Cardiac septum (tissue), 1 donor: ENCODE measurements at places on chromosomes 5 and 9.

GRCh38 chr9:131307974-131308373 is 18.5 kb downstream of the PLPP7 start:
- DNase-seq: no peak

- no peak for DNase-seq
These were observed 9.5 kb downstream of the MVB12B start for GRCh38 chr9:126335837-126336735.

GRCh38 chr5:177472460-177473442 is 683 bp downstream of the DBN1 start:
- no peak for DNase-seq

DNA sequence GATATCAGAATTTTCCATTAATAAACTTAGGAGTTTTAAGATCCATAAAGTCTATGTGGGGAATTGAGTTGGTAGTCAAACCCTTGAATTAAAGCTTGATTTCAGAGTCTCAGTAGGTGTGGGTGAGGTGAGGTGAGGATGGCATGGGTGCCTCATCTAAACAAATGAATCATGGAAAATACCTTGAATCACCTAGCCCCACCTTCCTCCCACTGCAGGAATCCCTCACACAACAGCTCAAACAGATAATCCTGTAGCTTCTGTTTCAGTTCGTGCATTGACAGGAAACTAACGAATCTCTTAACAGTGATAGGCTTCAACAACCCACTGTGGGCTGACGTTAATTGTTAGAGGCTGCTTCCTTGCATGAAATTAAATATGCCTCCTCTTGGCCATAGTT is 185.0 kb downstream of the SREK1 start:
- DNase-seq: no peak

GRCh38 chr5:149588936-149589335 is 7.6 kb downstream of the ARHGEF37 start:
- no peak for DNase-seq

DNA sequence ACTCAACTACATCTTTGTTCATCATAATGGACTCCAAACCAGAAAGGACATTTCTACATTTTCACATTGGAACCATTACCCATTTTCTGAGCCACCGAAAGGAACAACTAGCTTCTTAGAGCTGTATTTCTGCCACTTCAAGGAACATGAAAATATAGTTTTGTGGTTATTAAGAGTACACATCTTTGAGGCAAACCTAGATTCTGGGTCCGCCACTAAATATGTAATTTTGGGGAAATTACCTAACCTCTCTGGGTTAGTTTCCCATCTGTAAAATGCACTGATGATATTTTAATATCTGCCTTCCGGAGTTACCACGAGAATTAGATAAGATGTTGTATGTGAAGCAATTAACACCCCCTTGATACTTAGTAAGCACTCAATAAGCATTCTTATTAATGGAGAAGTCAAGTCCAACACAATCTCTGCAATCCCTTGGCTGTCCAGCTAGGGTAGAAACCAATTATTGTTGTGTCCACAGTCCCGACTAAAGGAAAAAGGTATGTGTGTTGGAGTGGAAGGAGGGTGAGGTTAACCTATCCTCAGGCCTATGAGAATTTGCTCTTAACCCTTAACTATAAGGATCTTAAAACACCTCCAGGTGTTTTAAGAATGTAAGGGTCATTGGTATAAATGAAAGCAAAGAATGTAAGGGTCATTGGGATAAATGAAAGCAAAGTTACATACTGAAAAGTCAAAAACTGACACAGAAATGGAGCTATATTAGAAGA is 94.0 kb upstream of the PTGER4 start:
- DNase-seq: no peak

DNA sequence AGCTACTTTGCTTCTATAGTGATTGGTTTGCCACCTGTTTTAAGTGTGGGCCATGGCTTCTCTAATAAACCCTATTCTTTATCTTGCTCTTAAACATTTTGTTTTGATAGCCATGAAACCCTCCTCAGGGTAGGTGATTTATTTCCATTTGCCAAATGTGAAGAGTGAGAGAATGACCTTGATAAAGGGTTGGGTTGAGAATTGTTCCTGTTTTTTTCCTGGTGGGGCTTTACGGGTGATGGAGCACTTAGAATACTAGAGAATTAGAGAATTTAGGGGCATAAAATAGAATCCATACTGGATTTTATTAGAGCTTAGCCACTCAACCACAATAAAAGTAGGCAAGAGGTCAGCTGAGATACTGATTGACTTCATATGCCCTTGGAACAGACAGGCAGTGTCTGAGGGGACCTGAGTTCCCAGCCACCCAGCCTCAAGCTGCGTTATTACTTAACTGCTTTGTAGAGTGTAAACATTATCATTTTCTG is 68.9 kb downstream of the COMMD10 start:
- DNase-seq: no peak

GRCh38 chr5:98432378-98432777 is 341.1 kb upstream of the RGMB start:
- no peak for DNase-seq

DNA sequence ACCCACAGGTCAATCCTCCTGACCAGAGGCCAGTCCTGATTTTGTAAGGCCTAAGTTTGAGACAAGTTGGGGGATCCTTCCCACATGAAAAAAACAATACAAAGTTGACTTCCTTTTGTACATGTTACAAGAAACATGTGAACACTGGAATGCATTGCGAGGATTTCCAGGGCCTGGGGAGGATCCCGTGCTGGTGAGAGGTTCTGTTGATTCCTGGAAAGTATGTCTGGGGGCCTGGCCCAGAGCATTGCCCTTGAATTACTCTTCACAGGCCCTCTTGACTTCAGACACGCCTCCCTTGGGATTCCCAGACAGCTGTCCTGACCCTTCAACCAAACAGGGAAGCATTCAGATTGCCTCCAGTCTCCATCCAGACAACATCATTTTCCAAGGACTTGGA is 234.2 kb upstream of the IRX2 start:
- no peak for DNase-seq

- no peak for DNase-seq
These were observed 69.0 kb upstream of the GLRX start for GRCh38 chr5:95891499-95891898.

DNA sequence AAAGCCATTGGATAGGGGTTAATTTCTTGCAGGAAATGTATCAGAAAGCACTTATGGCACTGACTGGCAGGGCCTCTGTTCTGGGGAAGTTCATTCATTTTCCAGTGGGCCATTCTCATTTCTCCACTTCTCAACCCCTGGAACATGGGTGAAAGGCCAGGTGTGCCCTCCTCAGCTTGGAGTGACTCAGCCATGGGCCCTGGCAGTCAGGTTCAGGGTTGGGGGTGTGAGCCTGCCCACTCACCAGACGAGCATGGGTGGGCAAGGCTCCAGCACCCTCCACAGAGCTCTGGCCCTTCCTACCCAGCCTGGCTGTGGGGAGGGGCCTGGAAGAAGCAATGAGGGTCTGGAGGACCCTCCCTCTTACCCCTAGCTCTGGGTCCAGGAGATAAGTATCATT is 174.4 kb downstream of the HSPA4 start:
- DNase-seq: no peak

DNA sequence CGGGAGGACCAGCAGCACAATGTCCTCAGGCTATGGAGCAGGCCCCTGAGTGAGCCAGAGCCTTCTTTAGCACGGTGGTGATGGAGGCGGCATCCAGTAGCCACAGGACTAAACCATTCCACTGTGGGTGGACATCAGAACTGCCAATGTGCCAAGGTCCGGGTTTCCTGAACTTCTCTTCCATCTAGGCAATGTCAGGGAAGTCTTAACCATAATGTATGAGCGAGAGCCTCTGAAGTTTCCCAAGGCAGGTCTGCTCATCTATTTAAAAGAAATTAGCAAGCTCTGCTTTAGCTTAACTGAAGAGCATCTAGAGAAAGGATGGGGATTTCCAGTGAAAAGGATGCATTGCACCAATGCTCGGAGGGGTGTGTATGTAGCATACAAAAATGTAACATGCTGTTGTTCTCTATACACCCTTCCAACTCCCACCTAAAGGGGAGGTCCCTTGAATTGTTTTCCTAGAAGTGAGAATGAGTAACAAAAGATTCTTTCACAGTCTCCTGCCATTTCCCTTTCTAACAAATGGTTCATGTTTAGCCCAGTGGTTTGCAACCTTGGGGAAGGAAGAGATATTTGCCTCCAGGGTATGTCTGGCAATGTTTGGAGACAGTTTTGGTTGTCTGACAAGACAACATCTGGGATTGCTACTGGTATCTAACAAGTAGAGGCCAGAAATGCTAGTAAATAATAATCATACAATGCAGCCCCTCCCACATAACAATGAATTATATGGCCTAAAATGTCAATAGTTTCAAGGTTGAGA is 6.1 kb upstream of the RXFP3 start:
- DNase-seq: no peak

DNA sequence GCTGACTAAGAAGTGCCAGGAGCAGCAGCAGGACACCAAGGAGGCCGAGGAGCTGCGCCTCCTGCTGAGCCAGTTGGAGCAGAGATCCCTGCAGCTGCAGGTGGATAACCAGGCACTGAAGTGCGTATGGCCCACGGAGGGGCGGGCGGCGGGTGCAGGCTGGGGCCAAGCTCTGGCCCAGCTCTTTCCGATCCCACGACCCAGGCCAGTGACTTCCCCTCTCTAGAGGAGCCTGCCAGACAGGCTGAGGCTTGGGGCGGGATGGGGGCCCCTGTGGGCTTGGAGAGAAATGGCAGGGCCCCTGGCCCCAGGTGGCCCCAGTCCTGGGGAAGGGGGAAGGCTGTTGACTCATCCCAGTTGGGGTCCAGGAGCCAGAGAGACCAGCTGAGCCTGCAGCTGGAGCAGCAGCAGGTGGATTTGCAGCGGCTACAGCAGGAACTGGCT is 3.6 kb downstream of the PTRH1 start:
- no peak for DNase-seq

GRCh38 chr5:73940801-73941200 is 314.8 kb downstream of the ARHGEF28 start:
- no peak for DNase-seq

- no peak for DNase-seq
These were observed 95.6 kb downstream of the RFK start for GRCh38 chr9:76298521-76299144.

DNA sequence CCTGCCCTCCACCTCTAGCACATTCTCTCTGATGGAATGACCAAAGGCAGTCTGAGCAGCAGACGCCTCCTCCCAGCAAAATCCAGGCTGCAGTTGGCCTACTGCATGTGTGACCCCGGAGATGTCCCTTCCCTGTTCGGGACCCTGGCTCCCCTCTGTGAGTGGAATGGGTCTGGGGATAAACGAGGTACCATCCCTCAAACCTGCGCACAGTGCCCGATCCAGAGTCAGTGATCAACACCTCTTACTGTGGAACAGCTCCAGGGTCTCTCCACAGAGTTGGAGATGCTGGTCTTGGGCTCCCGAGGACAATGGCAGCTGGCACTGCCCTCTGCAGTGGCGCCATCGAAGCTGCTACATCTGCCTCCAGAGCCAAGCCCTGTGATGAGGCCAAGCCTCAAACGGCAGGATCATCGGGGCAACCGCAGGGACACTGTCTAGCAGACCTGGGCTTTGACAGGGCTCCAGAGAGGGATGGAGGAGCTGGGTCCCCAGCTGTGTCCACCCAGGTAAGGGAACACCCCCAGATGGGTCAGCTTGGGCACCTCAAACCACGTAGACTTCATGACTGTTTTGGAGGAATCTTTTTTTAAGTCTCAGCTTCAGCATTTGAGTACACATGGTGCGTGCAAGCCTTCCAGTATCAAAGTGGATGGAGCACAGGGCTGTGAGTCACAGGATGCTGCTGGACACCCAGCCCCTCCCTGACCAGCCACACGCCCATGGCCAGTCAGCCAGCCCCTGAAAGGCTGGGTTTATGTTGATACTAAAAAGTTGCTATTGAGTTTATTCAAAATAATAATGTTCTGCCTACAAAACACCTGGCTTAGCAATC is 13.0 kb downstream of the MED10 start:
- no peak for DNase-seq

- DNase-seq: no peak
These were observed 18.2 kb upstream of the CEP120 start for GRCh38 chr5:123441408-123441807.
